ENCODE measurements at places on chromosomes 4 and X. TPM values are rescaled to one million over a fixed set of nuclear protein-coding genes. Genes with fewer than 3 reads are reported as not detected.

ARL9 gene
- 3.2 TPM for total RNA-seq

H2BW2 gene
- not detected for total RNA-seq

PWWP3B gene
- 1.00 TPM for total RNA-seq

SH3D19 gene
- total RNA-seq, result 17.1 TPM

ZNF732 gene
- total RNA-seq, result 2.4 TPM

FHL1 gene
- total RNA-seq, result 112 TPM

PPBP gene
- total RNA-seq, result 5.5 TPM

OPRPN gene
- total RNA-seq, result not detected

KCNIP4 gene
- total RNA-seq, result 126 TPM

NLGN3 gene
- total RNA-seq, result 21.4 TPM

FMR1NB gene
- total RNA-seq, result not detected

PLK4 gene
- 20.9 TPM for total RNA-seq

KLHL8 gene
- total RNA-seq, result 40.6 TPM

SOWAHD gene
- total RNA-seq, result 0.91 TPM

MCF2 gene
- 7.5 TPM for total RNA-seq

CLCN5 gene
- 14.7 TPM for total RNA-seq

BANK1 gene
- total RNA-seq, result 0.54 TPM

SCARB2 gene
- 342 TPM for total RNA-seq

ADH6 gene
- total RNA-seq, result not detected

GC gene
- not detected for total RNA-seq

FAM9A gene
- not detected for total RNA-seq

FAT1 gene
- 85.3 TPM for total RNA-seq

JAKMIP1 gene
- 10.7 TPM for total RNA-seq

HPGD gene
- 10.7 TPM for total RNA-seq

DNAAF6 gene
- total RNA-seq, result 0.18 TPM

PRRG3 gene
- total RNA-seq, result 6.5 TPM

MTMR1 gene
- 28.9 TPM for total RNA-seq

ZNF674 gene
- total RNA-seq, result 10.1 TPM

All from cerebellum (tissue), 4 donors.